LNCaP clone FGC (cell line): ENCODE measurements at places on chromosomes 16 and 17.

DNA sequence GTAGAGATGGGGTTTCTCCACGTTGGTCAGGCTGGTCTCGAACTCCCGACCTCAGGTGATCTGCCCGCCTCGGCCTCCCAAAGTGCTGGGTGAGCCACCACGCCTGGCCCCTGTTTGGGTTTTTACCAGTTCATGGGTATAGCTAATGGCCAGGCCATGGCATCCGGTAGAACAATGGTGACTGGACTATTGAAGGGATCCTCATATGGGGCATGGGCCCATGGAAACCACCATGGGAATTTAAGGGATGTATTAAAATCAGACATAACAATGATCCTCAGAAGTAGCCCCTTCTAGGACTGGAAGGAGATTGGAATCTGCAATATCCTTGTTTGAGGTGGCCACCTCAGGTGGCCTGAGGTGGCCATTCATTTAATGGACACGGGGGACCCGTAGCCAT lies 17.5 kb upstream of the GUCY2D start:
- no peak for DNase-seq

- DNase-seq = no peak
These were observed 9.9 kb upstream of the NAGS start for GRCh38 chr17:43994272-43995149.

DNA sequence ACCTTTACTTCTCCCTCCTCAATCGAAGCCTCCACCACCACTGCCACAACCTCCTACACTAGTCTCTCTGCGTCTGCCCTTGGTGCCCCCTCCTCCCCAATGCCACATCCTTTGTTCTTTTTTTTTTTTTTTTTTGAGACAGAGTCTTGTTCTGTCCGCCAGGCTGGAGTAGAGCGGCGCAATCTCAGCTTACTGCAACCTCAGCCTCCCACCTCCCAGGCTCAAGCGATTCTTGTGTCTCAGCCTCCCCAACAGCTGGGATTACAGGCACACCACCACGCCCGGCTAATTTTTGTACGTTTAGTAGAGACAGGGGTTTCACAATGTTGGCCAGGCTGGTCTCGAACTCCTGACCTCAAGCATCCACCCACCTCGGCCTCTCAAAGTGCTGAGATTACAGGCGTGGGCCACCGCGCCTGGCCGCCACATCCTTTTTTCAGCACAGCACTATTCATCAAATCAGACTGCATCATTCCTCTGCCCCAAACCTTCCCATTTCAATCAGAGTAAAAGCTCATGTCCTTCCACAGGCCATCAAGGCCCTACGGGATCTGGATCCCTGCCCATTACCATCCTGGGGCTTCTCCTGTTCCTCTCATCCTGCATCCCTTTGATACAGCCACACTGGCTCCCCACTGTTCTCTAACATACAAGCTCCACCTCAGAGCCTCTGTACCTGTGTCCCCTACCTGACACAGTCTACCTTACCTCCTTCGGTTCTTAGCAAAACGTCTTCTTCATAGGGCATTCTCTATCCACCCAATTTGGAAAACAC lies 2.0 kb downstream of the KLHL11 start:
- DNase-seq = no peak

GRCh38 chr17:3557768-3558583 lies at the start of gene TRPV3:
Gene TRPV3 (minus strand): TSS chr17:3557812. CDS start chr17:3554850, 2,962 bp downstream.
- no peak for DNase-seq

DNA sequence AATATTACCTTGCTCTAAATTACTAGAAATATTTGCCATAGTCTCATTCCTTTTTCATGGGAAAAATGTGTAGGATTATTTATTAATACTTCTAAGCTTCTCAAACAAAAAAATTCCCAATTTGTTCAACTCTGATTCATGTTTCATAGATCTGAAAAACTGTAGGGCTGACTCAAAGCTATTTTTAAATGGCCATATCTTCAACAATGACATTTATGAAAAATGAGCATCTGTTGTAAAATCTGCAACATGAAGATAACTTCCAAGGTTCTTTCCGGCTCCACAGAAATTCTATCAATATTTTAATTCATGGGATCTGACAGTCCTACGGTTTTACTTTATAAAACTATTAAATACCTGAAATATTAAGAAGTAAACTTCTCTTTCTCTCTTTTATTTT lies 192.7 kb upstream of the KCNJ16 start:
- DNase-seq = no peak
